Activated T-helper 1 cell treated with Interleukin-2 at 50 U/mL for 16 hours (primary cell): ENCODE measurements at places on chromosomes 13 and 19.

- peak; percentile 69 for DNase-seq
Measured at GRCh38 chr13:49606747-49607648, 21.3 kb upstream of the ARL11 start.

- DNase-seq: no peak
Measured at GRCh38 chr19:3370728-3371591, 4.6 kb downstream of the NFIC start.

GRCh38 chr13:110509478-110509926 is 52.0 kb downstream of the RAB20 start:
- DNase-seq: no peak

DNA sequence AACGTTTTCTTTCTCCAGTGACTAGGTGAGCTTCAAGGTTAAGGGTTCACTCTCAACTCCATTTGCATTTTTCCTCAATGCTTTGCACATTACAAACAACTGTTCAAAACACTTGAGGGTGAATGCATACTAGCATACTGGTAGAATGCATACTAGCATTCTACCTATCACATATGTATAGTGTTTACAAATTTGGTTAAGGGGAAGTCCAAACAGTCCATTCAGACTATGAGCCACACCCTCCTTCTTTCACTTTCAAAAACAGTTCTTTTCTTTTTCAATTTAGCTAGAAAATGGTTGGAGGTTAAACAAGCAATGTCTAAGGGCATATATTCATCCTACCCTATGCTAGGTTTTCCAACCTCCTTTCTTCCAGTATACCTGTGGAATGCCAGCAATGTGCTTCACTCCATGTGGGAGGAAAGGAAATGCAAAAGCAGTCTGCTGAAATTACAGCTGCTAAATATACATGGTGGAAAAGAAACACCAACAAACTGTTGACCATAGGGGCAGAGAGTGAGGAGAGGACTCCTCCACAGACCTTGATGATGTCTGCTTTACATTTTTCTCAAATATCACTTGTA is 102.6 kb downstream of the DOCK9 start:
- no peak for DNase-seq

- no peak for DNase-seq
Measured at GRCh38 chr13:98994896-98995295, 17.0 kb upstream of the DOCK9 start.

DNA sequence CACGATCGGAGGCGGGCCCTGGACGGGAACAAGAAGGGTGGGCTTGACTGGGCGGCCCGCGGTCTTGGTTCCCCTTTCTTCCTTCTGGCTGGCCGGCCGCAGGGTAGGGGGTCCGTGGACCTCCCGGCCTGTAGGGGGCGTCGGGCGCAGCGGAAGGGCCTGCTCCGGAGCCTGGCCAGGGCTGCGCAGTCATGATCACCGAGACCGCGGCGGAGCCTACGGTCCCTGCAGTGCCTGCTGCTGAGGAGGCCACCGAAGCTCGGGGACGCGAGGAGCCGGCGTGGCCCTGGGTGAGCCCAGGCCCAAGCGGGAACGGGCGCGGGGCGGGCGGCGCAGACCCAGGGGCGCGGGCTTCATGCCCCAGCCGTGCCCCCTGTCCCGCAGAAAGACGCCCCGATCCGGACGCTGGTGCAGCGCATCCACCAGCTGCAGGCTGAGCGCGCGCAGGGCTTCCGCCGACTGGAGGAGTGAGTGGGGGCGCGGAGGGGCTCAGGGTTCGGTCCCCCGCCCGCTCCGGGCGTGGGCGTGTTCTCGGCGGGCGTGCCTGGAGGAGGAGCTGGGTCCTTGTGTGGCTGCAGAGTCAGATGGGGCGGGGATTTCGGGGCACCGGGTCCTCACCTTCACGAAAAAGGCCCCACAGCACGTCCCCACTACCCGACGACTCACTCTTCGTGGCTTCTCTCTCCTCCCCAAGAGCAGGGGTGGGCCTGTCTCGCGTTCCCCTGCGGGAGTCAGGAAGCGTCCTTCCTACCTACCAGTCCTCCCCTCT is at the start of gene REX1BD:
REX1BD (plus strand) TSS at position 188 of the 769 bp plus-strand sequence; CDS start at position 192, 4 bp downstream.
- DNase-seq: peak; percentile 82

- no peak for DNase-seq
Measured at GRCh38 chr13:33252135-33252534, 33.4 kb downstream of the STARD13 start.

DNA sequence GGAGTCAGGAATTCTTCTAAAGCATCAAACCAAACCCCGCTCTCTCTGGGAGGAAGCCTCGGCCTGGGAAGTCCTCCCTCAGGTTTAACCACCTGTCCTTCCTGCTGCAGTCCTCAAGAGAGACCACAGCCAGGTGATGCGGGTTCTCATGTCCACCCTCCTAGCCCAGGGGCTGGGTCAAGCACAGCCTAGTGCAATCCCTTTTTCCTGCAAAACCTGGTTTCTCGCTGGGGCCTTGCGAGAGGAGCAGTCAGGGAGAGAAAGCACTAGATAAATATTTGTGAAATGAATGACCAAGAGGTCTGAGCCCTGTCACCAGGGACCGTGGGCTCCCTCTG is 2.4 kb downstream of the SLC8A2 start:
- DNase-seq: no peak

DNA sequence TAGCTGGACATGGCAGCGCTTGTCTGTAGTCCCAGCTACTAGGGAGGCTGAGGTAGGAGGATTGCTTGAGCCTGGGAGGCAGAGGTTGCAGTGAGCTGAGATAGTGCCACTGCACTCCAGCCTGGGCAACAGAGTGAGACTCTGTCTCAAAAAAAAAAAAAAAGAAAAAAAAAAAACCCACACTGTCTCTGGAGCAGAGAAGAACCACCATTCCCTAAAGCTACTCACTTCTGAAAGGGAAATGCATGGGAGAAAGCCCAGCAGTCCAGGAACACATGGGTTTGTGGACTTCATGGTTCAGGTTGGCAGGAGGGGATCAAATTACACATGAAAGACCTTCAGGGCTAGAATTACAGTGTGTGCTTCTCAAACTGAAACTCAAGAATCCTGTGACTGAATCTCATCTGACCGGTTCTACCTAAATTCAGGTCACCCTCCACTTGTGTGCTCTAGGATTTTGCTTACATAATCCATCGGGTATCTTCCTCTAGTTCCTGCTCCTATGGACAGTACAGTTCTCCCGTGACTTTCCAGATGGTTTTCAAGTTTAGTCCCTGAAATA is 30.2 kb upstream of the CPB2 start:
- no peak for DNase-seq

DNA sequence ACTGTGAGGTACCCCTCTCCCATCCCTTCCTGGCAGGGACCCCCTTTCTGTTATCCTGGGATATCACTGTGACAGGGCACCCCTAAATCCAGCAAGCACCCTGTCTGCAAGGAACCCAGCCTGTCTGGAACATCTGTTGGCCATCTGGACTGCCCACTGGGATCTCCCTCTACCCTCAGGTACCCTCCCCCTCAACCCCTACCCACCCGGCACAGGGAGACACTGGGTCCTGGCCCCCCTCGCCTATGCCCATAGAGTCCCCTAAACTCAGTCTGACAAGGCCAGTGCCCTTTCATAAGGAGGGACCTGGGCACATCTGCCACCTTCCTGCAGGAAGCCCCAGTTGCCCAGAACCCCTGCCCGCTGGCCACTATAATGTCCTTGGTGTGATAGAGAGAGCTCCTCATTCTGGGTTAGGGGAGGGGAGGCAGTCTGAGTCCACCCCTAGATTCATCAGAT is 2.8 kb upstream of the SLC27A5 start:
- no peak for DNase-seq

DNA sequence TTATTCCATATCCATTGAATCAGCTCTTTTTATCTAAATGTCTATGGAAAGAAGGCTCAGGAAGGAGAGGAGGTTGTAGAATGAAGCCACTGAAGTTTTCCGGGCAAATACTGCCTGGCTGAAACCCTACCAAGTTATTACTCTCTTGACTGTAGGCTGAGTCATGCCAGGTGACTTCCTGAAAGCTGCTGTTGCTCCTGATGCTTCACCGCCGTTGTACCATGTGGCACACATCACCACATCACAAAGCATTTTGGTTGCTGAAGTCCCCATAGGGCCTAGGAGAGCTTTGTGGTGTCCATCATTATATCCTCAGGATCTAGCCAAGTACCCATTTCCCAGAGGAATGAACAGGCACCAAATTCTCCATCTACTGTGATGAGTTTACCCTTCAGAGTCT is 11.1 kb upstream of the TDRD12 start:
- no peak for DNase-seq

DNA sequence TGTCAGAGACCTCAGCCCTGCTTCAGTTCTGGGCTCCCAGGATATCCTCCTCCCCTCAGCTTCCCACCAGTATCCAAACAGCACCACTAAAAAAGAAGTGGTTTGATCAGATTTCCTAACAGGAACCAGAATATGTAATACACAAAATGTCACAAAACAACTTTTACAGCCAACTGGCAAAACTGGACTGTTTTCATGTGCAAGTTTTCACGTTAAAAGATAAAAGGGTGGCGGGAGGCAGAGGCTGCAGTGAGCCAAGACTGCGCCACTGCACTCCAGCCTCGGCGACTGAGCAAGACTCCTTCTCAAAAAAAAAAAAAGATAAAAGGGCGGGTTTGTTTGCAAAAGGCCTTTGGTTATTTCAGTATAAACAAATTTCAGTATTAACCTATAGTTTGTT is 13.1 kb downstream of the PCID2 start:
- no peak for DNase-seq

DNA sequence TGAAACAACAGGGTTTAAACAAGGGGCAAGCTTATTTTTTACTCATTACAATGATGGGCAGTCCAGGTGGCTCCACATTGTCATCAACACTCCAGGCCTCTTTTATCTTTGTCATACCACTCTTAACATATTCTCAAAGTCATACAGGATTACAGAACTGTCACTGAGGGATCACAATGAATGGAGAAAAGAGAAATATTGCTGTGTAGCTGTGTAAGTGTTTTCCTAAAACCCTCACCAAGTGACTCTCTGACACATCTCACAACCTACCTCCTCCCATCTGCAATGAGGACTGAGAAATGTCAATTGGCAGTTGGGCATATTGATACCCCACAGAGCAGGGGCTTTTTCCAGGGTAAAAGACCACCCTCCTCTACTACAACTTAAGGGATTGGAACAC is 562.1 kb downstream of the TBC1D4 start:
- DNase-seq: no peak

DNA sequence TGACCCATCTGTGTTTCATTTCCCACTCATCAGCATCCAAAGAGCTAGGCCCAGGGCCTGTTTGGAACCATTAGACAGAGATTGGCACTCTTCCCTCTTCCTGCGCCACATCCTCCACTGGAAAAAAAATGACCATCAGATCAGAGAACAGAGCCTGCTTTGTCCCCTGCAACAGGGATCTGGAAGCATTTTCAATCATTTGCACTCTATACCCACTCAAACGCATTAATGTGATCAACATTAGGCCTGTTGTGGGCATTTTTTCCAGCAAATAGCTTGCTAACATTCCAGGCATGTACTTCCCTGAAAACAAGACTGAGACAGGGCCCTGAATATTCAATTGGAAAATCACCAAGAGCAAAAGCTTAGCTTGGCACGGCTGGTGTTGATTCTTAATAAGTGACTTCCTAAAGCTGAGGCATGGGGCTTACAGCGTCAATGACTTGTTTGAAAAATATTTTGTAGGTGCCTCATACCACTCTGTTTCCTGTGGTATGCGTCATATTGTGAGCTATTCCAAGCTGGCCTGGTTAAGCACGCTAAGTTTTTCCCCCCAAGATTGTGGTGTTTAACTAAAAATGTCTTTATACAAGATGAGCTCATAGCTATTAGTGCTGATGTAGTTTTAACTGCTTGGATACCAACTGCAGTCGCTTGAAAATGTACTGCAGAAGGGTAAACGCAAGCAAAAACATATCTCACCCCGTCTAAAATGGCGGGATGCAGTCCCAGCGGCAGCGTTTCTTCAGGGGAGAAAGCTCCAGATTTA is 404.4 kb downstream of the SPRY2 start:
- no peak for DNase-seq

GRCh38 chr13:110913322-110914080 is 1.4 kb downstream of the ANKRD10 start:
- no peak for DNase-seq

DNA sequence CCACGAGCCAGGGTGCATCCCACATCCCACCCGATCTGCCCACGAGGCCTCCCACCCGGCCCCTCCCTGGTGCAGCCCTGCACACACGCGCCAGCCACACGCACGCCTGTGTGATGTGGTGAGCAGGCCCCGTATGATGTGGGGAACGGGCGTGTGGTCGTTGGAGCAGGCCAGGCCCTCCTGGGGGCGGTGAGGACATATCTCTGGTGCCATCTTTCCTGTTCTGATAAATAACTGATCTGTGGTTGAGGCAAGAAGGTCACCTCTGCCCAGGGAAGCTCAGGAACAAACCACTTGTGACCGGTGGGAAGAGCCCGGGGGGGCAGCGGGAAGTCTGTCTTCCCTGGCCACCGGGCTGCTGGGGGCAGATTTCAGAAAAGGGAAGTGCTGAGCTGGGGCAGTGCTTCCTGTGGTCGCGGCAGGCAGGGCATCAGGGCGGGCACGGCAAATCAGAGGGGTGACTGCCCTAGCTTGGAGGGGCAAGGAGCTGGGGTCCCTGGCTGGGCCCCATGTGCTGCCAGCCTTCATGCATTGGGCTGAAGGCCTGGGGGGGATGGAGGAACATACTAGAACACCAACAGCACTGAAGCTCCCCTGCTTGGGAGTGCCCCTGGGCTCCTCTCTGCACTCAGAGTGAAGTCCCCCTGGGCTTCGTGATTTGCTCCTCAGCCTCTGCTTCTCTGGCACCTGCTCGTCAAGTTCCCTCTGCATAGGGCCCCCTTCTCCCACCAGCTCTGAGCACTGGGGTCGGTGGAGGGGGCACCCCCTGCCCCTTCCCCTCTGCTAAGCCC is 35.2 kb upstream of the SLC7A10 start:
- no peak for DNase-seq

DNA sequence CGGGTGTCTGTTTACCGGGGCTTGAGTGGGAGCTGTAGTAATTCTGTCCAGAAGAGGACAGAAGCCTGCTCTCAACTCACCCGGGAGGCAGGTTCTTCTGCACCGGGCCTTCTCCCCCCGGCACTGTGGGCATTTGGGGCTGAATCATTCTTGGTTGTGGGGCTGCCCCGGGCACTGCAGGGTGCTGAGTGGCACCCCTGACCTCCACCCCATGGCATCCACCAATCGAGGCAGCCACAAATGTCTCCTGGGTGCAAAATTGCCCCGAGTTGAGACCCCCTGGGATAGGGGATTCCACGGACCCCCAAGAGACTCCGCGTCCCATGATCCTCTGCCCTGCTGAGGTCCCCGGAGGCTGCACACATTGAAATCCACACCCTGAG is 68.8 kb downstream of the GNG7 start:
- no peak for DNase-seq

- DNase-seq: no peak
Measured at GRCh38 chr13:76994281-76994680, 2.4 kb downstream of the CLN5 start.

DNA sequence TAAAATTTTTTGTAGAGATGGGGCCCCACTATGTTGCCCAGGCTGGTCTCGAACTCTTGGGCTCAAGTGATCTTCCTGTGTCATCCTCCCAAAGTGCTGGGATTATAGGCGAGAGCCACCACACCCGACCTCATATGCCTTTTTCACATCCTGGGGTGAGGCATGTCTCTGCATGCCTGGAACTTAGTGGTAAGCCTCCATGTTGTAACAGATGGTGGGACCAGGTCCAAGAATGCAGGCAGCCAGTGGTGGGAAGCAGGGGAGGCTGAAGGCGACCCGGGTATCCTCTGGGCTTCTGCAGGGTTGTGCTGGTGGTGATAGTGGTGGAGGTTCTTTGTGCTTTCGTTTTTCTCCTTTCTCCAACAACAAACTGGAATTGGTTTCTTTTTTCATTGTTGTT is 30.1 kb upstream of the CCDC124 start:
- DNase-seq: no peak
